ENCODE measurements at places on chromosomes 2 and 18. TPM values are rescaled to one million over a fixed set of nuclear protein-coding genes. Genes with fewer than 3 reads are reported as not detected.

The TMEM178A gene
- not detected for total RNA-seq

The PRKAG3 gene
- total RNA-seq: not detected

GRCh38 chr2:107811411-107811810, 15.3 kb upstream of the RGPD4 start:
- H3K4me3 ChIP-seq: no peak overlapping the region
- peaks cover 24% of the 10 kb centered on the region for H3K4me1 ChIP-seq
- H3K27ac ChIP-seq: no peak overlapping the region
- peaks cover 3% of the 10 kb centered on the region for H3K27me3 ChIP-seq

- H3K4me1 ChIP-seq: peaks cover 7% of the 10 kb centered on the region
- no peak overlapping the region for H3K27ac ChIP-seq
- H3K27me3 ChIP-seq: no peaks in the 10 kb centered on the region
- DNase-seq: no peak
- H3K36me3 ChIP-seq: no peaks in the 10 kb centered on the region
Observed at GRCh38 chr2:170321526-170321925, 143.6 kb downstream of the MYO3B start.

DNA sequence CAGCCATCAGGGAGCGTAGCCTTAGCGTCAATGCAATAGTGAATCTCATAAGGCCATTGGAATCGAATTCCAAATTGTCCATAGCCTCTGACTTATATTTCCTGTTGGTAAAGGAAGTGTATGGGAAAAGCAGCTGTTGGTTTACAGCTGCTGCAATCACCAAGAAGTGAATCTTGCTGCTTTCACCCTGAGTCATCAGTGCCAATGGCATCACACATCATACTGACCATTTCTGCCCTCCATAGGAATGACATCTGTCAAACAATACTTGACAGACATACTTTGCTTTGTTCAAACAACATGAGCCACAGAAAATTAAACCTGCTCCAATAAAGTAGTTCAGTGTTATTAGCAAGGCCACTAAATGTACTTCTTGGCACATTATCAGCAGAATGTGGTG, 111.2 kb upstream of the KLHL29 start:
- no peaks in the 10 kb centered on the region for H3K4me1 ChIP-seq
- no peak overlapping the region for H3K4me3 ChIP-seq
- H3K27me3 ChIP-seq: no peaks in the 10 kb centered on the region
- no peaks in the 10 kb centered on the region for H3K36me3 ChIP-seq
- no peak overlapping the region for H3K27ac ChIP-seq

- H3K4me1 ChIP-seq: peaks cover 98% of the 10 kb centered on the region
- H3K27me3 ChIP-seq: no peaks in the 10 kb centered on the region
- 0 out of 2 replicates have a peak, but pooled peaks cover 4% of the 10 kb centered on the region for H3K36me3 ChIP-seq
- peak; percentile 93 for DNase-seq
Observed at GRCh38 chr2:176753752-176754474, 458.7 kb upstream of the HNRNPA3 start.

GRCh38 chr18:24485681-24486080, 25.2 kb downstream of the HRH4 start:
- no peaks in the 10 kb centered on the region for H3K4me1 ChIP-seq
- no peaks in the 10 kb centered on the region for H3K27me3 ChIP-seq
- DNase-seq: no peak
- no peak overlapping the region for H3K27ac ChIP-seq
- no peaks in the 10 kb centered on the region for H3K36me3 ChIP-seq

The CXCR2 gene
- total RNA-seq: not detected

The LBH gene
- total RNA-seq: 7.1 TPM

DNA sequence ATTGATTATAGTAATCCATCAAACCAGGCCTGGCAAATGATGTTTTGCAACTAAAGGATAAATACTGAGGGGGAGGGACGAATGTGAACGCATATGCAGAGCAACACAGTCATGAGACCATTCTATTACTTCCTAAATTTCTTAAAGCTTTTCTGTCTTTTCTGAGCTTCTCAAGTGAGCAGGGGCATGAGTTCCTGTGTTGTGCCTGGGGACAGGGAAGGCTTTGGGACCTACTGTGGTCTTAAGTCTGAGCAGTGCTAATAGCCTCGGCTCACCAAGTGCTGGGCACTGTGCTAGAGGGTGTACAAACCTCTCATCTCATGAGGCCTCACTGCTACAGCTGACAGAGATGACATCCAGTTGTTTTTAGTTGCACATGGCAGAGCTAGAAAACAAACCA, 182.4 kb downstream of the NEDD4L start:
- no peak for DNase-seq
- no peaks in the 10 kb centered on the region for H3K36me3 ChIP-seq
- no peak overlapping the region for H3K4me3 ChIP-seq
- no peaks in the 10 kb centered on the region for H3K27me3 ChIP-seq
- no peak overlapping the region for H3K27ac ChIP-seq
- peaks cover 38% of the 10 kb centered on the region for H3K4me1 ChIP-seq

DNA sequence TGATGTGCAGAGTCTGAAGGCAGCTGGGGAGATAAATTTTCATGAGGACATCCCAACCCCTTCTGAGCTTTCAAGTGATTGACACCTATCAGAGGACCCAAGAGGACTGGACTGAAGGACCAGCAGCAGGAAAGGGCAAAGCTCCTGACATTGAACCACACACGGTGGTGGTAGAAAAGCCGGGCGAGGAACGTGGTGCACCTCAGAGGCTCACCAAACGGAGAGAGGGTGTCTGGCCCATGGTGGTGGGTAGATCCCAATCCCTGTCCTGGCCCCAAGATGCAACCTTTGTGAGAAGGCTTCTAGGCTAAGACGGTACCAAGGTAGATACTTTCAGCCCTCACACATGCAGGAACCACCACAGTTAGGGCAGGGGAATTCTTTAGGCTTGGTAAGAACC, 52.1 kb downstream of the FRZB start:
- no peaks in the 10 kb centered on the region for H3K36me3 ChIP-seq
- H3K4me3 ChIP-seq: no peak overlapping the region
- no peaks in the 10 kb centered on the region for H3K27me3 ChIP-seq
- H3K4me1 ChIP-seq: no peaks in the 10 kb centered on the region

The CCDC102B gene
- total RNA-seq: 7.5 TPM

- peaks cover 7% of the 10 kb centered on the region for H3K4me1 ChIP-seq
- no peaks in the 10 kb centered on the region for H3K27me3 ChIP-seq
- H3K36me3 ChIP-seq: no peaks in the 10 kb centered on the region
- no peak overlapping the region for H3K27ac ChIP-seq
- DNase-seq: peak; percentile 53
Observed at GRCh38 chr2:6103949-6104348, 411.8 kb downstream of the SOX11 start.

DNA sequence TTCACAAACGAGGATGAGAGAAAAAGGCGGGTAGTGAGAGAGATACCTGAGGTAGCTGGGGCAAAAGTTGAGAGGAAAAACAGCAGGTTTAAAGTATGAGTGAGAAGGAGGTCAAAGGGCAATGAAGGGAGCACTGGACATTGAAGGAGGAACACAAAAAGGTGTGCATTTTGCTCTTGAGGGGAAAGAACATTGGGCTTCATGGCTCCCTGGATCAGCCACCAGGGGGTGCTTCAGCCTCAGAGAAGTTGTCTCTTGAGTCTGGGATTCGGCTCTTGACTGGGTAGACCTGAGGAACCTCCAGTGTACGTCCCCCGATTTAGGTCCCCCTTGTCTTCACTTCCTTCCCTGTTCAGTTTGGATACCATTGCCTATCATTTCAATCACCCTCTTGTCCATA, 128.5 kb downstream of the RAPGEF4 start:
- DNase-seq: peak; percentile 78
- no peaks in the 10 kb centered on the region for H3K27me3 ChIP-seq
- H3K4me3 ChIP-seq: no peak overlapping the region
- no peak overlapping the region for H3K27ac ChIP-seq
- no peaks in the 10 kb centered on the region for H3K36me3 ChIP-seq

DNA sequence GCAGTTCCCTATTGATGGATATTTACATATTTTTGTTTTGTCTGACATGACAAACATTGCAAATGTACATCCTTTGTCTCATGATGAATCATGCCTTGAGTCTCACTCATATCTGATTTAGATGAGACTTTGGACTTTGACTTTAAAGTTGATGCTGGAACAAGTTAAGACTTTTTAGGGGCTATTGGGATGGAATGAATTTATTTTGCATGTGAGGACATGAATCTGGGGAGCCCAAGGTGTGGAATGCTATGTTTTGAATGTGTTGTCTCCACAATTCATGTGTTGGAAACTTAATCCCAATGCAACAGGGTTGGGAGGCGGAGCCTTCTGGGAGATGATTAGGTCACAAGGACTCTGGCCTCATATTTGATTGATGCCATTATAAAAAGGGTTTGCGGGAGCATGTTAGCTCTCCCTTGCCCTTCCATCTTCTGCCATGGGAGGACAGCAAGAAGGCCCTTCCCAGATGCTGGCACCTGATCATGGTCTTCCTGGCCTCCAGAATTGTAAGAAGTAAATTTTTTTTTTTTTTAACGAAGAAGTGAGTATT, 29.1 kb upstream of the INO80D start:
- H3K4me3 ChIP-seq: no peak overlapping the region
- no peaks in the 10 kb centered on the region for H3K4me1 ChIP-seq
- no peak overlapping the region for H3K27ac ChIP-seq
- no peak for DNase-seq

DNA sequence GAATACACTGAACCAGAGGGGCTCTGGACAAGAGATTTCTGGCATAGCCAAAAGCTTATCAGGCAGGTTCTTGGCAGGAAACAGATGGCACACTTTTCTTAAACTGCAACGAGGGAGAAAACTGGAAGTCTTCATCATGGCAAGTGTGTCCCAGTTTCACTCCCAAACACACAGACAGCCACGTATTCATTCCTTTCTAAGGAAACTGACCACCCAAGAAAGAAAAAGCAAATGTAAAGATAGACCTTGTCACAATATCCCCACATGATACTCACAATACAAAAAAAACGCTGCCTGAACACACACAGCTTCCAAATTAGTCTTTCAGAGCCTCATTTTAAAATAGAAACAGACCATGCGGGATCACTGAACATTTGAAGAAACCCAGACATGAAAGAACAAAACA, 40.6 kb upstream of the RTTN start:
- no peaks in the 10 kb centered on the region for H3K36me3 ChIP-seq
- no peak overlapping the region for H3K27ac ChIP-seq
- no peaks in the 10 kb centered on the region for H3K4me1 ChIP-seq
- no peak for DNase-seq

The CNGA3 gene
- total RNA-seq: 0.07 TPM

GRCh38 chr2:44651974-44652373, 289.5 kb upstream of the SIX3 start:
- H3K27ac ChIP-seq: no peak overlapping the region
- H3K4me1 ChIP-seq: no peaks in the 10 kb centered on the region
- no peak overlapping the region for H3K4me3 ChIP-seq
- no peaks in the 10 kb centered on the region for H3K27me3 ChIP-seq
- H3K36me3 ChIP-seq: no peaks in the 10 kb centered on the region
- DNase-seq: no peak

GRCh38 chr2:77270433-77270832, 251.7 kb downstream of the LRRTM4 start:
- H3K27me3 ChIP-seq: no peaks in the 10 kb centered on the region
- DNase-seq: no peak
- H3K4me3 ChIP-seq: no peak overlapping the region
- no peaks in the 10 kb centered on the region for H3K36me3 ChIP-seq

- DNase-seq: no peak
- no peaks in the 10 kb centered on the region for H3K27me3 ChIP-seq
- no peaks in the 10 kb centered on the region for H3K36me3 ChIP-seq
- no peak overlapping the region for H3K27ac ChIP-seq
- H3K4me3 ChIP-seq: no peak overlapping the region
Observed at GRCh38 chr2:219099329-219099728, 38.6 kb upstream of the IHH start.

GRCh38 chr2:219386532-219387280, 1.0 kb downstream of the DNPEP start:
- peak overlapping the region; percentile 34 for H3K27ac ChIP-seq
- no peaks in the 10 kb centered on the region for H3K27me3 ChIP-seq
- H3K4me1 ChIP-seq: peaks cover 15% of the 10 kb centered on the region
- 0 out of 2 replicates have a peak, but pooled peaks cover 4% of the 10 kb centered on the region for H3K36me3 ChIP-seq
- DNase-seq: peak; percentile 38

DNA sequence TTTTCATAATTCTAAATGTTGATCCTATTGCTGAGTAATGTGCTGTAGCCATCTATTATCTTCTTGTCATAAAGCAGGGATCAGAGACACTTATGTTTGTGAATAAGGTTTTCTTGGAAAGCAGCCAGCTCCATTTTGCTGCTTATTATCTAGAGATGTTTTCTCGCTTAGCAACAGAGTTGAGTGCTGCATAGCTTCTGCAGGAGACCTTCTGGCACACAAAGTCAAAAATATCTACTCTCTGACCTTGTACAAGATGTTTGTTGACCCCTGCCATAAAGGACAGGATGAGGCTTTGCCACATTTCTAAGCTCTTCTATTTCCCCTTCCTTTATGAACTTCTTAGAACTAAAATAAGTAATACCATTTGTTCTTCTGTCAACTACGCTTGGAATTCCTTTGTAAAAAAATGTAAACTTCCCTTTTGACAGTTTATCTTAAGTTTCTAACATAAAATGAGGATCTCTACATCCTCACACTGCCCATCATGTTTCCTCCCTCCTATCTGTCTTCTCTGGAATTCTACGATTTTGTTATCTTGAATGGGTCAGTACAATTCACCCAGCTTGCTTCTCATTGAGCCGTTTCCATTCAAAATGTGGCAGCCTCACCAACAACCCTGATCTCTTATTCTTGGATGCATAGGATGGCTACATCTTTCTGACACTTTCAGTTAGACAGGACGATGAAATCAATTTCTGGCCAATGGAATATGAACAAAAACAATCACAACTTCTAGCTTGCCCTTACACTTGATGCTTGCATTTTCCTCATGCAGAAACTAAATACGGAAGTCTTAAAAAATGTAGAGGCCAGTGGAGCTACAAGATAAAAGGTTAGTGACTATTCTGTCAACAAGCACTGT, 1377.0 kb downstream of the SUCLG1 start:
- no peak overlapping the region for H3K27ac ChIP-seq
- no peaks in the 10 kb centered on the region for H3K27me3 ChIP-seq
- no peak overlapping the region for H3K4me3 ChIP-seq
- H3K36me3 ChIP-seq: no peaks in the 10 kb centered on the region

The CTAGE1 gene
- total RNA-seq: not detected

- H3K27me3 ChIP-seq: no peaks in the 10 kb centered on the region
- H3K4me3 ChIP-seq: no peak overlapping the region
- DNase-seq: no peak
Observed at GRCh38 chr18:48207733-48208132, 201.4 kb downstream of the ZBTB7C start.

GRCh38 chr2:72673279-72673678, 152.6 kb downstream of the EXOC6B start:
- no peak for DNase-seq
- no peak overlapping the region for H3K4me3 ChIP-seq
- H3K27ac ChIP-seq: no peak overlapping the region
- H3K36me3 ChIP-seq: no peaks in the 10 kb centered on the region
- H3K27me3 ChIP-seq: no peaks in the 10 kb centered on the region
- H3K4me1 ChIP-seq: no peaks in the 10 kb centered on the region

GRCh38 chr2:165428926-165429325, 40.6 kb upstream of the CSRNP3 start:
- no peaks in the 10 kb centered on the region for H3K36me3 ChIP-seq
- no peak overlapping the region for H3K4me3 ChIP-seq
- H3K4me1 ChIP-seq: no peaks in the 10 kb centered on the region
- H3K27ac ChIP-seq: no peak overlapping the region
- DNase-seq: no peak
- H3K27me3 ChIP-seq: no peaks in the 10 kb centered on the region

Data from Karpas-422 (cell line).